ENCODE measurements at places on chromosomes 5 and 9. TPM values are rescaled to one million over a fixed set of nuclear protein-coding genes. Genes with fewer than 3 reads are reported as not detected.

- DNase-seq, result no peak
Observed at GRCh38 chr5:53164478-53165165, 55.1 kb upstream of the MOCS2 start.

- no peak for DNase-seq
Observed at GRCh38 chr5:124888050-124888506, 141.6 kb upstream of the ZNF608 start.

DNA sequence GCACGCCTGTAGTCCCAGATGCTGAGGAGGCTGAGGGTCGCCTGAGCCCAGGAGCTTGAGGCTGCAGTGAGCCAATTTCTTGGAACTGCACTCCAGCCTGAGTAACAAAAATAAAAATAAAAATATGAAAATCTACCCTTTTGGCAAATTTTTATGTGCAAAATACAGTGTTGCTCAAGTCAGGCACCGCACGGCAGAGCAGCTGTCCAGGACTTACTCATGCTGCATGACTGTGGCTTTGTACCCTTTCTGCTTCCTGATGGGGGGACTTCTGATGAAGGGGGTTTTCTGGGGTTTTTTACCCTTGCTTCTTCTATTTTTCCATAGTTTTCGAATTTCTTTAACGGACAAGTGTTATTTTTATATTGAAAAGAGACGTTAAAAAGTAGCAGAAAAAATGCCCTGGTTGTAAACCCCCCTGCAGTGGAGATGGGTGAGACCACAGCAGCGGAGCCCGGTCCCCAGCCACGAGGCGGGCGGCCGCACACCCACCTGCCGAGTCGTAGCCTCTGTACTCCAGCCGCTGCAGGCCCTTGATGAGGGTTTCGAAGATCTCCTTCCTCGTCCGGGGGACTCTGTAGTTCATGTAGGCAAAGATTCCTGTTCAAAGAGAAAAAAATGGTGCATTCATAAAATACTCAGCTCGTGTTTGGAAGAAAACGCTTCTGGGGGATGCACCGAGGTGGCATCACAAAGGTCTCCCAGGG, 15.0 kb downstream of the GFPT2 start:
- no peak for DNase-seq

DNA sequence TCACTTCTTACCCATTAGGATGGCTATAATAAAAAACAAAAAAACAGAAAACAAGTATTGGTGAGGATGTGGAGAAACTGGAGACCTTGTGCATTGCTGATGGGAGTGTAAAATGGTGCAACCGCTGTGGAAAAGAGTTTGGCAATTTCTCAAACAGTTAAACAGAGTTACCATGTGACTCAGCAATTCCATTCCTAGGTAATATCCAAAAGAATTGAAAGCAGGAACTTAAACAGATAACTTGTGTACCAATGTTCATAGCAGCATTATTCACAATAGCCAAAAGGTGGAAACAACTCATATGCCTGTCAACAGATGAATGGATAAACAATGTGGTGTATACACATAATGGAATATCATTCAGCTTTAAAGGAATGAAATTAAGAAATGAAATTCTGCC, 28.9 kb downstream of the DCP2 start:
- DNase-seq, result no peak

DNA sequence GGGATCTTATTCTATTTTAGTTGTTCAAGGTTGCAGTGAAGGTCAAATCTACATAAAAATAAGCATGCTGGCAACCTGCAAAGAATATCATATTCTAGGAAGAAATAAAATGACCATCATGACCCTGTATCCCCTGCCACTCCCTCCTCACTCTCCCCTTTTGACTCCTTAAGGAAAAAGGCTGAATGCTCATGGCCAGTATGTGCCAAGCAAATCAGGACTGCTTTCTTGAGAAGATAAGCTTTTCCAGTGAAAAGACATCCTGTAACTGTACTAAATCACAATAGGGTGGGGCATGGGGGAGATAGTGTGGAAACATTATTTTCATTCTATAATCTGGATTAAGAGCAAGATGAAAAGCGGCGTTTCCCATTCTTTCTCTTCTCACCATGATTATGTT, 100.6 kb upstream of the LIFR start:
- DNase-seq, result no peak

DNA sequence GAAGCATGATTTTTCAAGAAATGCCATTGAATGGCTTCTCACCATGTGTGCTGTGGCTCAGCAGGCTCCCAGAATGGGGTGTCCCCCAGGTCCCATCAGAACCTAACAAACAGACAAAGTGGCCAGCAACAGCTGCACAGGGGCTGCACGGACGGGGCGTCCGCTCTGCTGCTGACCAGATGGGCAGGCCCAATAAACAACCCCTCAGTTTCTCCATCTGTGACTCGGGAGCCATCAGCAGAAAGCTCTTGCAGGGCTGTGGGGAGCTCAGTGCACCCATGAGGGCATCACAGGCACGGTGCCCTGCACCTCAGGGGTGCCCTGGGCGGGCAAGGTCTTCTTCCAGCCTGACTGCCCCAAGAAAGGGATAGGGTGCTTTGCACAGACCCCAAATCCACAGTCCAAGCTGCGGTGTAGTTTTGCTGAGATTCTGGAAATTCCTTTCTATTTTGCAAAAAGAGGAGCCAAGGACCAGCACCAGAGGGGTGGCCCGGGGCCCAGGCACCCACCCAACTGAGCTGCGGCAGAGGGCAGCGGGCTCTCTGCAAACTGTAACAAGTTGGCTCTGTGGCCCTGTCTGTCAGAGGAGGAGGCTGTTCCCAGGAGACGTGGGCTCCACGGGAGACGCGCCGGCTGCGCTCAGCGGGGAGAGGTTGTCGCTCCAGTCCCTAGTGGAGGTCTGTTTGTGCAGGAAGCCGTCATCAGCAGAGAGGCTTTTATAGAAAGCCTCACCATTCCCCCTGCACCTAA, 138.7 kb upstream of the PPP1R26 start:
- no peak for DNase-seq

DNA sequence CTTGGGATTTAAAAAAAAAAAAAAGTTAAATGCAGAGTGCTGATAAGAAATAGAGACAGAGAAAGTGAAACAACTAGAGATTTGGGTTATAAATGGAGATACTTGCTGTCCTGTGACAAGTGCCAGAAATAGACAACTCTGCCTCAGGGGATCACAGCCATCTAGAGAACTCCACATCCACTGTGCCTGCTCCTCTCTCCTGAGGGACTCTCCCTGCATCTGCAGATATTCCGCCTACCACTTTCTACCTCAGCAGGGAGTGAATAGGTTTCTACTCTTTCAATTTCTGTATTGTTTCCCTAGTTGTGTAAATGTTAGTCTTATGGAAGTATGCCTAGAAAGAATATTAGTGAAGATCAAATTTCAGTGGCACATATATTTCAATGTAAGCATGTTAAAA, 307.2 kb downstream of the HTR1A start:
- no peak for DNase-seq

- no peak for DNase-seq
Observed at GRCh38 chr5:68331192-68332079, 115.9 kb downstream of the PIK3R1 start.

DNA sequence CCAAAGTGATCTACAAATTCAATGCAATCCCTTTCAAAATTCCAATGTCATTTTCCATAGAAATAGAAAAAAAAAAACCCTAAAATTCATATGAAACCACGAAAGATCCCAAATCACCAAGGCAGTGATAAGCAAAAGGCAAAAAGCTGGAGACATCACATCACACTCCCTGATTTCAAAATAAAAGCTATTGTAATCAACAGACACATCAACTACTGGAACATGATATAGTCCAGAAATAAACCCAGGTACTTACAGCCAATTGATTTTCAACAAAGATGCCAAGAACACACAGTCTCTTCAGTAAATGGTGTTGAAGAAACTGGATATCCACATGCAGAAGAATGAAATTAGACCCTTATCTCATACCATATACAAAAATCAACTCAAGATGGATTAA, 224.0 kb downstream of the WDR70 start:
- no peak for DNase-seq

DNA sequence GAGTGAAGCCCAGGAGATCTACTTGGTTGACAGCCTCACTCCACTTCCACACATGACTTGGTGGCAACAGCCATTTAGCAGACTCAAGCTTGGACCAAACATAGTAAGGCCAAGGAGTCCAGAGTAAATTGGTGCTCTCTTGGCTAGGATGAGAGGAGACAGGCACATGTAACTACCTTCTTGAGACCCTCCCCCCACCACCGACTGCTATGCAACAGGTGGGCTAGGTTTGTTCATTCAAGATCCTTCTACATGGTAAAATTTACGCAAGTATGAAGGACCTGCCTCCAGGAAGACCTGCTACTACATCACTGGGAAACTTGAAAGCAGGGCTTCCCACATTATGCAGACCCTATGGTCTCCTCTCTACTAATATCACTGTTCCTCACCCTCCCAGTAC, 442.4 kb downstream of the SPOCK1 start:
- DNase-seq, result no peak

Gene SPAG8
- 1.7 TPM for polyA plus RNA-seq

Gene CDKN2B
- 0.61 TPM for polyA plus RNA-seq

Gene OLFML2A
- 175 TPM for polyA plus RNA-seq

Gene DOK3
- polyA plus RNA-seq, result 9.8 TPM
